ENCODE measurements at places on chromosomes 16 and 17.

- no peak for DNase-seq
These were observed 103.6 kb downstream of the GAS7 start for GRCh38 chr17:10094797-10095196.

- DNase-seq, result no peak
These were observed 15.4 kb upstream of the NDEL1 start for GRCh38 chr17:8420041-8420934.

- DNase-seq, result no peak
These were observed 6.4 kb upstream of the SRCAP start for GRCh38 chr16:30692396-30693064.

GRCh38 chr16:89764711-89765201 lies 43.4 kb downstream of the ZNF276 start:
- DNase-seq, result no peak

GRCh38 chr17:17724307-17725010 lies 43.2 kb downstream of the RAI1 start:
- DNase-seq, result no peak

GRCh38 chr16:15990902-15991301 lies 41.5 kb downstream of the ABCC1 start:
- no peak for DNase-seq

GRCh38 chr17:77349976-77350830 lies 209.4 kb downstream of the SEC14L1 start:
- no peak for DNase-seq

DNA sequence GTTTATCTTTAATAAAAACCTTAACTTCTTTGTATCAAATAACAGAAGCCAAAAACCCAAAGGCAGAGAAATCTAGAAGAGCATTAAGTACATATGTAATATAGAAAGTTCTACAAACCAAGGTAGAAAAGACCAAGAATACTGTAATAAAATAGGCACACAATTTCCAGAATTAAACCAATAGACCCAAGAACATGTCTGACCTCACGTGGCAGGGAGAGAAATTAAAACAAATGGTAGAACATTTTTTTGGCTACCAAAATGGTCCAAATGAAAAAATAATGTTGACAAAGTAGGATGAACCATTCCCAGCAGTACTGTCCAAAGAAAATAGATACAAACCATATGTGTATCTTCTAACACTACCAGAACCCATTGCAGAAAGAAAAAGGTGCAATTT lies 183.5 kb downstream of the CPPED1 start:
- no peak for DNase-seq

GRCh38 chr17:40563220-40564052 lies 1.8 kb downstream of the CCR7 start:
- no peak for DNase-seq

GRCh38 chr17:71055128-71055527 lies 885.8 kb downstream of the KCNJ2 start:
- DNase-seq, result peak; percentile 3

DNA sequence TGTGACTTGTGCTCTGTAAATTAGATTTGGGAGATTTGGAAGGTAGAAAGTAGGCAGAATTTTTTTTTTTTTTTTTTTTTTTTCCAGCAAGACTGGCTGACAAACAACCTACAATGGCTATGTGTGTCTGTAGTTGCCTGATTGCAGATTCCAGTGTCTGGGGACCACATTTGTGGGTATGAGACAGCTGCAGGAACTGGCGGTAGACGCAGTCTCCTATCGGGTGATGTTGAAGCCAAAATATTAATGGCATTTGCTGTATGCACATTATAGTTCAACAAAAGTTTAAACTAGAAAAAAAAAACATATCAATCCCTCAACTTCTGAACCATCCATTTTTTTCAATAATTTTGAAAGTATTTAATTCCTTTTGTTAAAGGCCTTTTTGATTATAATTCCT lies 665.2 kb downstream of the TOX3 start:
- DNase-seq, result no peak

- peak; percentile 29 for DNase-seq
These were observed 17.8 kb downstream of the RGS9 start for GRCh38 chr17:65154770-65155589.

All from AG04450 (cell line).